Femur (tissue), 1 donor: ENCODE measurements at places on chromosomes 11 and 22.

DNA sequence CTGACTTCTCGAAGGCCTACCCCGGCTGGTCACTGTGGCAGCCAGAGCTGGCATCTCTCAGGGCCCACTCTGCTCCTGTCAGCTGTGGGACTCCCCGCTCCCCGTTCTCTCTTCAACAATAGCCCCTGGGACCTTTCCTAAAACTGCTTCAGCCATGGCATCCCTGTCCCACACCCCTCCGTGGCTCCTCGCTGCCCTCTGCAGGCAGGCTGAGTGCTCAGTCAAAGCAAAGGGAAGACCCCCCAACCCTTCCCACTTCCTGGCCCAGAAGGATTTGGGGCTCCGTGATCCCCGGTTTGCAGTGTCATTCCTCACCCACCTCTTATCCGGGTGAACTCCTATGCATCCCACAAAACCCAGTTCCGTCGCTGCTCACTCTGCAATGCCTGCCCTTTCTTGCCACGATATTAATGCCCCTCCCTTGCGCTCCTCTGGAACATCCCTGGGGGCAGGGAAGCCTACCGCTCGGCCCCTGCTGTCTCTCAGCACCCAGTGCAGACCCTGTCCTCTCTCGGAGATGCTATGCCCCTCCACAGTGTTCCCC lies 1.6 kb upstream of the TH start:
- DNase-seq, result no peak

DNA sequence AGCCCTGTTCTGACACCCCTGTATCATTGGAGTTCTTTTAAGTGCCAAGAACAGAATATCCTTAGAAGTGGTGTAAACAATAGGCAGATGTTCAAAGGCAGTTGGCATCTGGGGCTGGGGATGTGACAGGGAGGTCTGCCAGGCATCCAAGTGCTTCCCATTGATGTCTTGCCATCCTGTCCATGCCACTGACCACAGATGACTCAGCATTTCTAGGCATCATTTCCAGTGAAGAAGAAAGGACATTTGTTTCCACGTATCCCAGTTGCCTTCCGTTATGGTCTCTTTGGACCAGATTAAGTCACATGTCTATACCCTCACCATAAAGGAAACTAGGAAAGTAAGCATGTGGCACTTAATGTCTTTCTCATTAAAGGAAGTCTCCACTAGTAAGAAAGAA lies 76.7 kb upstream of the BARX2 start:
- no peak for DNase-seq

DNA sequence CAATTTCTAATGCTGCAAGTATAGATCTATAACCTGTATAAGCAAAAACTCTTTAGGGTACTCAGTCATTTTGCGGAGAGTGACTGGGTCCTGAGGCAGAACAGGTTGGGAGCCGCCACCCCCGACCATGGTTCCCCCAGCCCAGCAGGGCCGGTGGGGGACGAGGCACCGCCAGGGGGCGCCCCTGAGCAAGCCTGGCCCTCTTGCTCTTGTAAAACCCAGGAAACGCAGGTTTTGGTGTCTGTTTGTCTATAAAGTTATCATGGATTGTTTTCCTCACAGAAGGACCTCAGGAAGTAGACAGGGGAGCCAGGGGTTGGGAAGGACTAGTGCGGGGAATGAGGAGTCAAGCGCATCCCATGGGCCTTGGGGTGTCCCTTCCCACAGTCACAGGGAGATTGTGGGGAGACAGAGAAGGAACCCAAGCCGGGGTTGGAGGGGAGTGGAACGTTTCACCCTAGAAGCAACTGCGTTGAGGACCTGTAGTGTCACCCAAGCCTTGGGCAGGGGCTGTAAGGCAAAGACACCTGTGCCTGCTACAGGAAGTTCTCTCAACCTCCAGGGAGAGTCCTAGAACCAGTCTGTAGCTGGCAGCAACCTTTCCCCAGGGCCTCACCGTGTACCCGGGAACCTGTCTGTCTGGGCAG lies 26.4 kb downstream of the KCTD17 start:
- DNase-seq, result peak; percentile 66

DNA sequence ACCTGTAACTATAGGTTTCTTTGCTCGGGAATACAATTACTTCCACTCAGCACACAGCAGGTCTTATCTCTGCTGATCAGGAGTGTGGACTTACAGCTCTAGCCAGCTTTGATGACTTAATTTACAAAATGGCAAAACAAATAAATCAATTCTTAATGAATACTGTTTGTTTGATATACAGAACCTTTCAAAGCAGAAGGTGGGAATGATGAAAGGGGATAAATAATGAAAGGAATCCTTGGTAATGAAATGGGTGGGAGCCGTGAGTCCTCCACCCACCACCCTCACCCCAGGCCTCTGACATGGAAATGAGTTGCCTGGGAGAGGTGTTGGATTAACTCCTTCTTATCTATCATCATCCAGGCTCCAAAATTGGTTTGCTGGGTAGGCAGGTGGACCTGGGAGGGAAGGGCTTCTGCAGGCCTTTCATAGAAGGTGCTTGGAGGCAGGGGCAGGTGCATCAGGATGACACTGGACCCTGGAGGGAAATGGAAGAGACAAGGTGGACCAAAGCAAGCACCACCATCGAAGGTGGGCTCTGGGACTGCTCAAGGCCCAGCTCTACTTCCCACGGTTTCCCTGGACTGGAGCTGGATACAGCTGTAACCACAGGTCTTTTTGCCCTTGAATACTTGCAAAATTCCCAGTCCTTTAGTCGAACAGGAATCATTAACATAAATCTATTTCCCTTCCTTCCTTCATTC lies 23.0 kb downstream of the POU2AF1 start:
- no peak for DNase-seq

DNA sequence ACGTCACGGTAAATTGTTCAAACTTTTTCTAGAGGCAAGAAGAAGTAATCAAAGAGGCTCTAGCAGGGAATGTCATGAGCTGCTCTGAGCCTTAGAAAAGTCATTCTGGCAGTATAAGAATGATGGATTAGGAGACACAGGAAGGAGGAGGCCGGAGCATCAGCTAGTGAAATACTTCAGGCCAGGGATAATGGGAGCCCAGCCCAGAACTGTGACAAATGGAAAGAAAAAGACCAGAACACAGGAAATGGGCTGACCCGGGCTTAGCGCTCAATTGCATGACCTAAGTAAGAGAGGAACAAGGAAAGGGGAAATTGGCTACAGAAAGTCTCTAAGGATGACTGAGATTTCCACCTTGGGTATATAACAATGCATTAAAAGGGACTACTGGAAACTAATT lies 108.6 kb downstream of the LARGE1 start:
- peak; percentile 92 for DNase-seq

DNA sequence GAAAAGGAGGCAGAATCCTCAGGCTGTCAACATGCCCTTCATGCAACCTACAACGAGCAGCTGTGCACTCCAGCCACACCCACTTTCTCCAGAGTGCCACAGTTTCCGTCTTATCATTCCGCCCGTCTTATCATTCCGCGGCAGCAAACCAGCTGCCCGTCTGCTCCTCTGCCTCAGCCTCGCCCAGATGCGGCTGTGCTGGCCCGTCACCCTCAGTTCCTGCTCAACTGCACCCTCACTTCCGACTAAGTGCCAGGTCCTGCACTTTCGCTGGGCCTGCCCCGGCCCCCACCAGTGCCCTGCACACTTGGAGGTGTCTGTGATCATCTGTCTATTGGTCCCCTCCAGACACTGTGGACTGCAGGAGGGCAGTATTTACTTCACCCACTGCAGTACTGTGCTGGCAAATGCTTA lies 43.7 kb downstream of the MICAL3 start:
- peak; percentile 70 for DNase-seq

DNA sequence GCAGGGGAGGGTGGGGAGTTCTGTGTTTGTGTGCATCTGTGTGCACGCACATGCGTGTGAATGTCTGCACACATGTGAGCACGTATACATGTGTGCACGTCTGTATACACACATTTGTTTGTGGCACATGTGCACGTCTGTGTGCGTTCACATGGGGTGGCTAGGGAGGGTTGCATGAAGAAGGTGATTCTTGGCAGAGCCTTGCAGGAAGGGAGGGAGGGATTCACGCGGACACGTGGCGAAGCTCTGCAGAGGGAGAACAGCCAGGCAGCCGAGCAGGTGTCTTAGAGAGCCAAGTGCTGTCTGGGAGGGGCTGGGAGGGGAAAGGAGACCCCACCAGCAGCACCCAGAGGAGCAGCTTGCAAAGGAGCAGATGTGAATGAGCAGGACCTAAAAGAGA lies 372.1 kb downstream of the BRD1 start:
- peak; percentile 14 for DNase-seq

- DNase-seq, result no peak
These were observed 47.5 kb upstream of the SORL1-AS1 start for GRCh38 chr11:121500275-121500674.

GRCh38 chr11:17563961-17564686 lies 17.1 kb downstream of the OTOG start:
- DNase-seq, result no peak

DNA sequence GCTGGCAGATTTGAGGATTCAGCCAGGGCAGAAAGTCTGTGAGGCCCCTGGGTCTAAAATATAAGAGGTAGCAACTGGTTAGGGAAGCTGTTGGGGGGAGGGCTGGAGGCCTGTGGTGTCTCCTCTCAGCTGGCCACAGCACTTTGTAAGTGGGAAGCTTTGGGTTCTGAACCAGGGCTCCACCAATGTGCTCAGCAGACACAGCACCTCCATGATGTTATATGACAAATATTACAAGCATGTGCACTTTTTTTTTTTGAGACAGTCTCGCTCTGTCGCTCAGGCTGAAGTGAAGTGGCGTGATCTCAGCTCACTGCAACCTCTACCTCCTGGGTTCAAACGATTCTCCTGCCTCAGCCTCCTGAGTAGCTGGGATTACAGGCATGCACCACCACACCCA lies 8.0 kb downstream of the ARHGAP1 start:
- no peak for DNase-seq

DNA sequence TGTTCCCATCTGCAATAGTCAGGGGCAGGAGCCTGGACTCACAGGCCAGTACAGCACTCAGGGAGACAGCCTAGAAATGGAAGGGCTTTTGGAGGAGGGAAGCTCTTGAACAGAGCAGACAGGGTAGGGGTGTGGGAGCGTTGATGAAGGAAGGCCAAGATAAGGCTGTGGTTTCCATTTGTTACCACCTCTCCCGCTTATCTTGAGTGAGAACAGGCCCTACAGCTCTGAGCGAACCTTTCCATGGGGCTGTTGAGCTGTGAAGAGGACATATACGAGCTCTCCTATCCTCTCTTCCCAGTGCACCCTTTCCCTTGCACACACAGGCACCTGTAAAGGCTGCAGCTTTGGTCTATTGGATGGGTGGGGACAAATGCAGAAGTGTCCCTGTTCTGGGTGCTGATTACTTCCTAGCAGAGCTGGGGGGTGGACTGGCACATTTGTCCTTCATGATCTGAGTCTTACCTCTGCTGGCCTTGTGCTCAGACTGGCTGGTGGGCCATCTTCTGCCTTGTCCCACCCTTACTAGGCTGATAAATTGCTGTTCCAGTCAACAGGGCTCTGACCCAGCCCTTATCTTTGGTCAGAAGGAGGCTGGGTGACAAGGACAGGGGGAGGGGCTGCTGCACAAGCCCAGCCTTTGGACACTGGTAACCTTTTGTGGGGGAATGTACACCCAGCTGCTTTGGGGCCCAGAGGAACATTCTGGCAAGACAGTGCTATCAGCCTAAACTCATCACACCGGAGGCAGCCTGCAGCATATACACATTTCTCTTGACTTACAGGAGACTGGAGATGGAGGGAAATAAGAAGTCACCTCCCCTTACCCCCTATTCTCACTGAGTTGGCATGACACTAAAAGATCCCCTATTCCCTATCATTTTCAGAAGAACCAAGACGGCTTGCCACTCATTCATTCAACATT lies 80.1 kb upstream of the NNMT start:
- no peak for DNase-seq

GRCh38 chr11:8233691-8234424 lies 29.8 kb downstream of the LMO1 start:
- DNase-seq, result no peak

DNA sequence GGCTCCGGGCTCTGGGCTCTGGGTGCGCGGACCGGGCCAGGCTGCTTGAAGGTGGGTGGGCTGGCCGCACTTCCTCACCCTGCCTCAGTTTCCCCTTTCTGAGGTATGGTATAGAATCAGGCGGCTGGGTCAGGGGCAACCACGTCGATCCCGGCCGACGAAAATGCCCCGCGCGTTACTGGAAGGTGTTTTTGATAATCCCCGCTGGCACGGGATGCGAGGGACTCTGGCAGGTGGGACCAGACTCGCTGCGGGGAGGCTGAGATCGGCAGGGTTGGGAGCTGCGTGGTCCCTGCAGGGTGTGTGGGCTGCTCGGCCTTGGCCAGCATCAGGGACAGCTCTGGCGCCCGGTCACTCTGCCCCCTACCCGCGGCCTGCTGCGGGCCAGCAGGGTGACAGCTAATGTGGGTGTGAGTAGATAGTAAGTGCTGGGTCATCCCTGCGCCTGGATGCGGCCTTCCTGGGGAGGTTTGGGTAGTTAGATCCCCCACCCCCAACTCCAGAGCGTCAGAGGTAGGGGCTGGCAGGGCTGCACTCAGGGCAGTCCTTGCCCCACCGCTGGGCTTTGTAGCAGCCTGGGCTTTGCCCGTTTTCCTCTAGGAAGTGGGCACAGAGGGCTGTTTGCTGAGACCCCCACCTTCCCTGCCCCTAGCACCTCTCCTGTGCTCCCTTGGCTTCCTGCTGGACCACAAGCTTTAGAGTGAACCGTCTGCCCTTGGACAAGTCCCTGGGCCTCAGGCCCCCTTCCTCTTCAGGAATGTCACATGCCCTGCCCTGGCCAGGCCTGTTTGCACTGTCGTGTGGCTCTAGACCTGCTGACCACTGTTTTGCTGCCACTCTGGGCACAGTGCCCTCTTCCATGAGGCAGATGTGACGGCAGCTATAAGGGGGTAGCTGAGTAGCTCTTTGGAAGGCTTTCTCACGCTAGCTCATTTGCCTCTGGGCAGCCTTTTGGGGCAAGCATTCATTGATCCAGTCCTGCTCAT lies 579 bp downstream of the TANGO2 start:
- peak; percentile 56 for DNase-seq

- DNase-seq, result no peak
These were observed 58.7 kb downstream of the GAS2 start for GRCh38 chr11:22725079-22725478.

GRCh38 chr11:120073196-120073595 lies 64.7 kb downstream of the TRIM29 start:
- peak; percentile 58 for DNase-seq

DNA sequence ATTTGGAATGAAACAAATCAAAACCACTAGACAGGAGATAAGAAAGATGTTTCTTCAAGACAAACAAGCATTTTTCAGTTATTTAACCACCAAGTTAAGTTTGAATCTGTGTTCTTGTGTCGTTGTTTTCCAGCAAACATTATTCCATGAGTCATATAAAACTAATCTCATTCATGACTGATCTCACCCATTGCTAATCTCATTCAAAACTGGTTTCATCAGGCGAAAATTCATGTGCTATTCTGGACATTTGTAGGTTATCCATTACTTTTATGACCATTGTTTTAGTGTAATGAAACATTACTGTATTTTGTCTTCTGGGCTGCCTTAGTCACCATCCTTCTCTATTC lies 221.8 kb downstream of the DDX10 start:
- DNase-seq, result no peak
